ENCODE measurements at places on chromosomes 11 and 22.

- DNase-seq, result no peak
Measured at GRCh38 chr11:48058064-48058463, 77.7 kb downstream of the PTPRJ start.

- no peak for DNase-seq
Measured at GRCh38 chr22:33922349-33922681, 2.0 kb upstream of the LARGE1 start.

GRCh38 chr22:21972293-21972779 lies 10.3 kb downstream of the TOP3B start:
- DNase-seq, result no peak

GRCh38 chr11:20729597-20730105 lies 60.3 kb downstream of the NELL1 start:
- no peak for DNase-seq

All from SK-N-MC (cell line).